ENCODE measurements at places on chromosomes 5 and 9.

- no peaks in the 10 kb centered on the region for H3K36me3 ChIP-seq
- no peak for DNase-seq
- no peak overlapping the region for H3K4me3 ChIP-seq
- no peaks in the 10 kb centered on the region for H3K4me1 ChIP-seq
- H3K27me3 ChIP-seq, result no peaks in the 10 kb centered on the region
Observed at GRCh38 chr9:83526211-83526610, 12.0 kb downstream of the FRMD3 start.

DNA sequence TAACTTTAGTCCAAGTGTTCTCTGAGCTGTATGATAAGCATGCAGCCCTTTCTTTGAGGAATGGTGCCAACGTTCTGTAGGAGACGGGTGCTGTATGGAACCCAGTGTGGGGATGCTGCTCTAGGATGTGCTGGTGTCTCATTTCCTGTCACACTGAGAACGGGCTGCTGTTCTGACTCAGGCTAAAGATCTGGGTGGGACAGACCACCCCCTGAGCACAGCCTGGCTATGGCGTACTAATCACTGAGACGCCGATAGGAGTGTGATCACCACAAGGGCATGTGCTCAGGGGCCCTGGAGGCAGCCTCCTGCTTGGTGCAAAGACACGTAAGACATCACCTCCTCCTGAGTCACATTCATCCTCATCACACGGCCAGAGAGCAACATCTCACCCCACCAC is 240.4 kb downstream of the IRX2 start:
- no peaks in the 10 kb centered on the region for H3K27me3 ChIP-seq
- no peak for DNase-seq
- H3K27ac ChIP-seq, result no peak overlapping the region
- no peaks in the 10 kb centered on the region for H3K36me3 ChIP-seq

GRCh38 chr5:180339583-180340183 is 13.5 kb downstream of the GFPT2 start:
- H3K4me3 ChIP-seq, result no peak overlapping the region
- H3K27me3 ChIP-seq, result no peaks in the 10 kb centered on the region
- no peak overlapping the region for H3K27ac ChIP-seq
- H3K4me1 ChIP-seq, result peaks cover 20% of the 10 kb centered on the region
- H3K36me3 ChIP-seq, result peaks cover 33% of the 10 kb centered on the region

- H3K36me3 ChIP-seq, result no peaks in the 10 kb centered on the region
- no peak overlapping the region for H3K4me3 ChIP-seq
- no peaks in the 10 kb centered on the region for H3K4me1 ChIP-seq
- H3K27me3 ChIP-seq, result no peaks in the 10 kb centered on the region
- no peak overlapping the region for H3K27ac ChIP-seq
Observed at GRCh38 chr5:165397516-165397915, 1892.1 kb downstream of the MAT2B start.

DNA sequence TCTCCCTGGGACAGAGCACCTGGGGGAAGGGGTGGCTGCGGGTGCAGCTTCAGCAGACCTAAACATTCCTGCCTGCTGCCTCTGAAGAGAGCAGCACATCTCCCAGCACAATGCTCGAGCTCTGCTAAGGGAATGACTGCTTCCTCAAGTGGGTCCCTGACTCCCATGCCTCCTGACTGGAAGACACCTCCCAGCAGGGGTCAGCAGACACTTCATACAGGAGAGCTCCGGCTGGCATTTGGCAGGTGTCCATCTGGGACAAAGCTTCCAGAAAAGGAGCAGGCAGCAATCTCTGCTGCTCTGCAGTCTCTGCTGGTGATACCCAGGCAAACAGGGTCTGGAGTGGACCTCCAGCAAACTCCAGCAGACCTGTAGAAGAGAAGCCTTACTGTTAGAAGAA is 77.2 kb downstream of the SLCO6A1 start:
- H3K36me3 ChIP-seq, result no peaks in the 10 kb centered on the region
- no peak overlapping the region for H3K27ac ChIP-seq
- no peak for DNase-seq
- no peaks in the 10 kb centered on the region for H3K27me3 ChIP-seq

GRCh38 chr5:179912951-179913350 is 5.3 kb upstream of the TBC1D9B start:
- H3K4me1 ChIP-seq, result peaks cover 13% of the 10 kb centered on the region
- no peak overlapping the region for H3K4me3 ChIP-seq
- no peak for DNase-seq
- H3K27me3 ChIP-seq, result no peaks in the 10 kb centered on the region

GRCh38 chr5:88861231-88861630 is 21.8 kb downstream of the MEF2C start:
- no peak for DNase-seq
- H3K4me3 ChIP-seq, result no peak overlapping the region
- H3K36me3 ChIP-seq, result no peaks in the 10 kb centered on the region
- no peak overlapping the region for H3K27ac ChIP-seq
- H3K4me1 ChIP-seq, result no peaks in the 10 kb centered on the region

GRCh38 chr5:132759114-132760048 is 12.2 kb downstream of the CCNI2 start:
- peaks cover 26% of the 10 kb centered on the region for H3K27me3 ChIP-seq
- H3K36me3 ChIP-seq, result peaks cover 73% of the 10 kb centered on the region
- no peak overlapping the region for H3K4me3 ChIP-seq
- no peak for DNase-seq
- H3K27ac ChIP-seq, result no peak overlapping the region

DNA sequence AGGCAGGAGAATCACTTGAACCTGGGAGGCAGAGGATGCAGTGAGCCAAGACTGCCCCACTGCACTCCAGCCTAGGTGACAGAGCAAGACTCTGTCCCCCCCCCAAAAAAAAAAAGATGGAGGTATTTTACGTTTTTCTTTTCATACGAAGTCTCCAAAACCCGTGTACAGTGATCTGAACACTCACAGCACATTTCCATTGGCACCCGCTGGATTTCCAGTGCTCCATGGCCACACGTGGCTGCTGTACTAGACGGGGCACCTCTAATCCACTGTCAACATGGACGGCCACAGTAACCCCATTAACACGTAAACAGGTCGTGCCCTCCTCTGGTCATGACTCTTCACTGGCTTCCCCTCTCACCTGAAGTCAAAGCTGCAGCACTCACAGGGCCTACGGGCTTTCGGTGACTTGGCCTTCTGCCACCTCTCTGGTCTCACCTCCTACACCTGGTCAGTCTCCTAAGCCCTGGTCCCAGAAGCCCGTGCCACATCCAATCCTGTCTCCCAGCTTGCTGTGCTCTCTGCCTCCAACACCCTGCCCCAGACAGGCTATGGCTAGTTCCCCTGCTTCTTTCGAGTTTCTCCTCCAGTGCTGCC is 22.1 kb downstream of the TBC1D9B start:
- no peaks in the 10 kb centered on the region for H3K27me3 ChIP-seq
- no peak overlapping the region for H3K4me3 ChIP-seq
- H3K4me1 ChIP-seq, result peaks cover 3% of the 10 kb centered on the region
- no peak overlapping the region for H3K27ac ChIP-seq
- no peak for DNase-seq

DNA sequence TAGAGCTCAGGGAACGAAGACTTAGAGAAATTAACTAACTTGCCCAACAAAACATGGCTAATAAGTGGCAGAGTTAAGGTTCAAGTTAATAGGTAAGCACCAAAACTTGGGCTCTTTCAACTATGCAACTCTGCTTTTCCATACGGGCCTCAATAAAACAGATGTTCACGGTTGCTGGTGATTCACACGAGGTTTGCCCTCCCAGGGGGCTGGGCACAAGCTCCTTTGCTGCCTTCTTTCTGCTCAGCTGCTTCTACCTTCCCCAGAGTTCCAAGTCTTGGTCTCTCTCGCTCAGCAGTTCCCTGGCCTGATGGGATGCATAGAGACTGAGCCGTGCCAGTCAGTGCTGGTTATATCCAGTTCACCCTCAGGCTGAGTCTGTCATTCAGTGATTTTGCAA is 217.9 kb downstream of the SREK1 start:
- H3K4me3 ChIP-seq, result no peak overlapping the region
- no peak overlapping the region for H3K27ac ChIP-seq
- no peaks in the 10 kb centered on the region for H3K4me1 ChIP-seq

DNA sequence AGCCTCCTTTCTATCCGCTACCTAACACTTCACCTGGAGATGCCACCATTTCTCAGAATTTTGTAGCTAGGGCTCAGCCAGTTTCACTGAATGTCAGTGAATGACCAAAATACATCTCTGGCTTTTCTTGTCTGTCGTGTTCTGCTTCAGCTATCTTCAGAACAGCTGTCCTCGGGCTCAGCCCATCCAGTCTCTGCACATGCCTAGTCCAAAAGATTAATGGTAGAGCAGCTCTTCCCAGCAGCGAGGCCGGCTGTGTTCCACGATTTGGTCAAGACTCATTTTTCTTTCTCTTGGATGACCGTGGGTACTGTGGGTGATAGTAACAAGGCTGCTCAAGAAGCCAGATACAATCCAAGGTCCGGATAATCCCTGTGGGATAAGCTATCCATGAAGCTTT is 342.8 kb downstream of the GABRG2 start:
- no peak for DNase-seq
- H3K27me3 ChIP-seq, result no peaks in the 10 kb centered on the region
- H3K27ac ChIP-seq, result no peak overlapping the region
- H3K4me3 ChIP-seq, result no peak overlapping the region

DNA sequence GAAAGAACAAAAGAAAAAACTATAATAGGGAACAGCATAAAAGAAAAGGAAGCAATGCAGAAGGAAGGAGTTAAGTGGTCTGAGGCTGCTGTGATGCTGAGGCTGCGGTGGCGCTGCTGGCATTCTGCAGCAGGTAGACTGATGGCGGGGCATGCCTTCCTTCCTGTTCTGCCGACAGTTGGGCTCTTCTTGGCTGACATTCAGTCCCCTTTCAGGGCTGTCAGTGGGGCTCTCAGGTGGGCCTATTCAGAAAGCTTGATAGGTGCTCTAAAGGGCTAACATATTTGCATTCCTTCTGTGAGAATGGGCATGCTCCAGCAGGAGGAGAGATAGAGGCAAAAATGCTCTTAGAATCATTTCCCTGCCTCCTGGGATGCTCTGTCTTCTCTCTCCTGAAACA is 5.1 kb upstream of the CLINT1 start:
- H3K36me3 ChIP-seq, result no peaks in the 10 kb centered on the region
- H3K4me1 ChIP-seq, result no peaks in the 10 kb centered on the region
- no peak overlapping the region for H3K27ac ChIP-seq
- H3K27me3 ChIP-seq, result no peaks in the 10 kb centered on the region
- no peak overlapping the region for H3K4me3 ChIP-seq
- DNase-seq, result no peak

DNA sequence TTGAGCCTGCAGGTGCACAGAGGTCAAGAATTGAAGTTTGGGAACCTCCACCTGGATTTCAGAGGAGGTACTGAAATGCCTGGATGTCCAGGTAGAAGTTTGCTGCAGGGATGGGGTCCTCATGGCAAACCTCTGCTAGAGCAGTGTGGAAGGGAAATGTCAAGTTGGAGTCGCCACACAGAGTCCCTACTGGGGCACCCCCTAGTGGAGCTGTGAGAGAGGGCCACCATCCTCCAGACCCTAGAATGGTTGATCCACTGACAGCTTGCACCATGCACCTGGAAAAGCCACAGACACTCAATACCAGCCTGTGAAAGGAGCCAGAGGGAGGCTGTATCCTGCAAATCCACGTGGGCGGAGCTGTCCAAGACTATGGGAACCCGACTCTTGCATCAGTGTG is 78.0 kb downstream of the GABRA1 start:
- H3K4me1 ChIP-seq, result no peaks in the 10 kb centered on the region
- H3K4me3 ChIP-seq, result no peak overlapping the region
- DNase-seq, result no peak
- no peaks in the 10 kb centered on the region for H3K36me3 ChIP-seq

GRCh38 chr9:131546336-131547084 is 1.2 kb downstream of the PRRT1B start:
- H3K4me1 ChIP-seq, result peaks cover 18% of the 10 kb centered on the region
- DNase-seq, result peak; percentile 46
- H3K36me3 ChIP-seq, result no peaks in the 10 kb centered on the region
- H3K4me3 ChIP-seq, result no peak overlapping the region
- no peak overlapping the region for H3K27ac ChIP-seq
- peaks cover 56% of the 10 kb centered on the region for H3K27me3 ChIP-seq

GRCh38 chr5:143541943-143542797 is 138.7 kb upstream of the NR3C1 start:
- no peak overlapping the region for H3K4me3 ChIP-seq
- no peaks in the 10 kb centered on the region for H3K27me3 ChIP-seq
- DNase-seq, result no peak
- H3K27ac ChIP-seq, result no peak overlapping the region
- no peaks in the 10 kb centered on the region for H3K4me1 ChIP-seq

Measured in mesenchymal stem cell (in vitro differentiated cells and primary cell).